Upper lobe of left lung (tissue), 6 donors: ENCODE measurements at places on chromosomes 12 and 14. TPM values are rescaled to one million over a fixed set of nuclear protein-coding genes. Genes with fewer than 3 reads are reported as not detected.

GRCh38 chr14:23112359-23113178, 6.5 kb downstream of the CEBPE start:
- H3K36me3 ChIP-seq, result no peaks in the 10 kb centered on the region
- H3K27me3 ChIP-seq, result no peaks in the 10 kb centered on the region
- peaks cover 3% of the 10 kb centered on the region for H3K4me1 ChIP-seq
- peak; percentile 61 for DNase-seq
- no peak overlapping the region for H3K27ac ChIP-seq
- H3K4me3 ChIP-seq, result no peak overlapping the region

Gene TEAD4
- total RNA-seq, result 46.7 TPM

- no peaks in the 10 kb centered on the region for H3K27me3 ChIP-seq
- H3K27ac ChIP-seq, result no peak overlapping the region
- H3K4me1 ChIP-seq, result no peaks in the 10 kb centered on the region
- DNase-seq, result no peak
- no peaks in the 10 kb centered on the region for H3K36me3 ChIP-seq
These were observed 254.0 kb upstream of the USP15 start for GRCh38 chr12:62006076-62006732.

DNA sequence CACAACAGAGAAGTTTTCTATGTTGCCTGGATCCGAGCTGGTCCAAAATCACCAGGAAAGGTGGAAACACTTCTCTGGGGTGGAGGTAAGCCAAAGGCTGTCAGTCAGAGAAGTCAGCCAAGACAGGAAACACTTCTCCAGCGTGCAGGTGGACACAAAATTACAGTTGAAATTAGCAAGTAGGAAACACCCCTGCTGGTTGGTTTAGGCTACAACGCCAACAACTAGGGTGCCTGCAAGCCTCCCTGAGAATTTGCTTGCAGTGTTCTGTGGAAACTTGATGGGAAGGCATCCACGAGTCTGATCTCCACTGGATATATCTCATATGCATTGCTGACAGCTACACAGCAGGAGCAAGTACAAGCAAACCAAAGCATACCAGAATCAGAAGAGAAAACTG, 600.5 kb downstream of the RERGL start:
- H3K4me3 ChIP-seq, result no peak overlapping the region
- H3K4me1 ChIP-seq, result no peaks in the 10 kb centered on the region
- DNase-seq, result no peak
- no peaks in the 10 kb centered on the region for H3K27me3 ChIP-seq
- no peaks in the 10 kb centered on the region for H3K36me3 ChIP-seq
- H3K27ac ChIP-seq, result no peak overlapping the region

GRCh38 chr12:57001448-57001906, 4.9 kb downstream of the ZBTB39 start:
- no peaks in the 10 kb centered on the region for H3K27me3 ChIP-seq
- H3K27ac ChIP-seq, result no peak overlapping the region
- peak; percentile 78 for DNase-seq
- peaks cover 38% of the 10 kb centered on the region for H3K4me1 ChIP-seq
- no peak overlapping the region for H3K4me3 ChIP-seq

DNA sequence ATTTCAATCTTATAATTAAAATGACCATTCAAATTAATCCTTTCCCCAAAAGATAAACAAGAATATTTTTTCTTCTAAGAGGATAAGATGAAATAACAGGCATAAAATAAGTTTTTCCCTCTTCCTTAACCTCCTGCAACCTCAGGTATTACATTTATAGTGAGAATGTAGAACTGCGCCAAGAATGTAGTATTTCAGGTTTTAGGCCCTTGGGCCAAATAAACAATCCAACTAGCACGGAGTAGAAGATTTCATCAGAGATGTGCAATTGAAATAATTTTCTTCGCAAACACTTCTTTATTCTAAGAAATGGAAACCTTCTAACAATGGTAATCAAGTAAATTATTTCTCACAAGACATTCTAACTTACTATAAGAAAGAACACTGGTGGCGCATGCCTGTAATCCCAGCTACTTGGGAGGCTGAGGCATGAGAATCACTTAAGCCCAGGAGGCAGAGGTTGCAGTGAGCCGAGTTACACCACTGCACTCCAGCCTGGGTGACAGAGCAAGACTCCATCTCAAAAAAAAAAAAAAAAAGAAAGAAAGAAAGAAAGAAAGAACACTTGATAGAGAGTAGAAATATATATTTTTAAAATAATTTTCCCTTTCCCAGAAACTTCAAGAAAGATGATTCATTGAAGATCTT, 100.8 kb downstream of the TAOK3 start:
- no peaks in the 10 kb centered on the region for H3K36me3 ChIP-seq
- DNase-seq, result peak; percentile 40
- no peaks in the 10 kb centered on the region for H3K27me3 ChIP-seq
- no peaks in the 10 kb centered on the region for H3K4me1 ChIP-seq
- H3K27ac ChIP-seq, result no peak overlapping the region

DNA sequence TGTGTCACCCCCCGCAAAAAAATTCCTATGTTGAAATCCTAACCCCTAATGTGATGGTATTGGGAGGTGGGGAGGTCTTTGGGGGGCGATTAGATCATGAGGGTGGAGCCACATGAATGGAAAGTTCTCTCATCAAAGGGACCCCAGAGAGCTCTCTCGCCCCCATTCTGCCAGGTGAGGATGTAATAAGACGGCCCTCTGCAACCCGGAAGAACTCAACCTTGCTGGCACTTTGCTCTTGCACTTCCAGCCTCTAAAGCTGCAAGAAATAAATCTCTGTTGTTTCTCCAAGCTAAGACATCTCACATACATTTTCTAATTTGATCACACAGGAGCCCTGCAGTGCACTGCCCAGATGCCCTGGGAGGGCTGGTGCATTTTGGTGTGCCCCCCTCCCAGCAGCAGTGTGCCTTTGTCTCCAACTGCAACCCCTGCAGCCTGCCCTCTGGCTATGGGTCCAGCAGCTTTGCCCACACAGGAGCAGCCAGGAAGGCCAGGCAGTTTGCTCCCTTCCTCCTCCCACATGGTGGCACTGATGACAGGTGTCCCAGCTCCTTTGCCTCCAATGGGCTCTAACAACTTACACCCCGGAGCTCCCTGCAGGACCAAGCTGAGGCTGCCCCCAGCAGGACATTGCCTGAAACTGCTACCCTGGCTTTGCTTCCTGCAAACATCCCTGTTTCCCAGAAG, 59.3 kb downstream of the C14orf132 start:
- H3K27me3 ChIP-seq, result no peaks in the 10 kb centered on the region
- peaks cover 14% of the 10 kb centered on the region for H3K4me1 ChIP-seq
- no peak for DNase-seq
- no peaks in the 10 kb centered on the region for H3K36me3 ChIP-seq
- H3K27ac ChIP-seq, result no peak overlapping the region

DNA sequence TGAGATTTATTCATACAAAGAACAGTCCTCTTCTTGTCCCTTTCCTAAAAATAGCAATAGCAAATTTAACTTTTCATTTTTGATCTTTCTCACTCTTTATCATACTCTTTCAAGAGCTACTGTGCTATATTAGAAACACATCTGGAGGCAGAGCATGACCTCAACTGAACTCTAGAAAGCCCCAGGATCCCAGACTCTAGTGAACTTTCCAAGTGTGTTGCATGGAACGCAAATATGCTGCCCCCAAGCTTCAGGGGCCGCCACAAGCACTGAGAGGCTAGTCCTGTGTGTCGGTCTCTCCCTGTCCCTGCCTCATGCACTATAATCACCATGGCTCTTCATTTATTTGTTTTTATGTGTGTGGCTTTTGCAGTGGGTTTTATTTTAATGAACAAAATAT, 38.7 kb upstream of the ZNF641 start:
- H3K27ac ChIP-seq, result no peak overlapping the region
- H3K4me3 ChIP-seq, result no peak overlapping the region
- no peaks in the 10 kb centered on the region for H3K36me3 ChIP-seq
- H3K4me1 ChIP-seq, result no peaks in the 10 kb centered on the region

GRCh38 chr14:90495357-90496276, 98.8 kb downstream of the CALM1 start:
- H3K4me1 ChIP-seq, result peaks cover 3% of the 10 kb centered on the region
- H3K27ac ChIP-seq, result no peak overlapping the region
- DNase-seq, result no peak
- no peak overlapping the region for H3K4me3 ChIP-seq
- H3K36me3 ChIP-seq, result no peaks in the 10 kb centered on the region
- no peaks in the 10 kb centered on the region for H3K27me3 ChIP-seq

GRCh38 chr12:57481671-57482070, 2.0 kb upstream of the ARHGAP9 start:
- H3K27me3 ChIP-seq, result peaks cover under 1% of the 10 kb centered on the region
- H3K4me1 ChIP-seq, result peaks cover 8% of the 10 kb centered on the region
- H3K36me3 ChIP-seq, result no peaks in the 10 kb centered on the region
- no peak overlapping the region for H3K4me3 ChIP-seq

Gene CPNE6
- total RNA-seq, result not detected

- no peaks in the 10 kb centered on the region for H3K36me3 ChIP-seq
- H3K4me1 ChIP-seq, result no peaks in the 10 kb centered on the region
- no peak overlapping the region for H3K27ac ChIP-seq
- no peak for DNase-seq
- H3K4me3 ChIP-seq, result no peak overlapping the region
These were observed 72.4 kb upstream of the GZMB start for GRCh38 chr14:24706351-24706750.

DNA sequence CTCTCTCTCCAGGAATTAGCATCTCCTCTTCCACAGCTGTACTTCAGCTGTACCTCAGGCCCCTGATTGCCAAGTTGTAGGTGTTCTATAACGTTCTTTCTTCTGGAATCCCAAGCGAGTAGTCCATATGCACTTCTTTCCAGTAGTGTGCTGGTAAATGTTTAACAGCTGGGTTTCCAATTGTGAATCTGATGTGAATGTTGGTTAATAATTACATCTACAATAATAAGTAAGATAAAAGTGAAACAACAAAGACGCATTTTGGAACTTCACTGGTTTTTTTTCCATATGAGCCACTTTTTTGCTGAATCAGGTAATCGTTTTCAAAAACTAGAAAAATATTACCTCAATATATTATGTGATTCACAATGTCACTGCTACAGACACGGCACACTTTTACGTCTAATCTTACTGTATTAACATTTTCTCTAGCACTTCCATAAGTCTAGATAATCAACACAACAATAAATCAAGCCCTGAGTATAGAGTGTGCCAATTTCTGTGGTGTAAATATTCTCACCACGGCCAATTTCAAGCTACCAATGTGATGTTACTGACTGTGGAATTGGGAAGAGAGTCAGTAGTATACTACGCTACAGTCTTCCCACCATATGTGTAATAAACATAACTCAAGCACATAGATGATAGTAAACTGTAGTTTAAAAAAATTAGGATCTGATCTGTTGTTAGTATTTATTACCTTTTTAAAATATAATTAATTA, 113.0 kb downstream of the ZFP36L1 start:
- no peak overlapping the region for H3K27ac ChIP-seq
- no peak for DNase-seq
- H3K4me3 ChIP-seq, result no peak overlapping the region
- H3K4me1 ChIP-seq, result peaks cover 36% of the 10 kb centered on the region

GRCh38 chr12:26331960-26332359, 136.6 kb downstream of the SSPN start:
- no peak overlapping the region for H3K4me3 ChIP-seq
- no peak for DNase-seq
- no peaks in the 10 kb centered on the region for H3K4me1 ChIP-seq

- H3K27ac ChIP-seq, result no peak overlapping the region
- no peak overlapping the region for H3K4me3 ChIP-seq
- no peaks in the 10 kb centered on the region for H3K27me3 ChIP-seq
- no peaks in the 10 kb centered on the region for H3K36me3 ChIP-seq
- H3K4me1 ChIP-seq, result no peaks in the 10 kb centered on the region
- DNase-seq, result no peak
These were observed 179.0 kb downstream of the SLC41A2 start for GRCh38 chr12:104779134-104779533.

Gene SLC7A7
- 99.9 TPM for total RNA-seq
